ENCODE measurements at places on chromosomes 1 and 21.

- no peak for DNase-seq
These were observed 88.3 kb upstream of the HP1BP3 start for GRCh38 chr1:20875198-20875973.

- no peak for DNase-seq
These were observed 19.1 kb upstream of the HMGCS2 start for GRCh38 chr1:119787776-119788175.

DNA sequence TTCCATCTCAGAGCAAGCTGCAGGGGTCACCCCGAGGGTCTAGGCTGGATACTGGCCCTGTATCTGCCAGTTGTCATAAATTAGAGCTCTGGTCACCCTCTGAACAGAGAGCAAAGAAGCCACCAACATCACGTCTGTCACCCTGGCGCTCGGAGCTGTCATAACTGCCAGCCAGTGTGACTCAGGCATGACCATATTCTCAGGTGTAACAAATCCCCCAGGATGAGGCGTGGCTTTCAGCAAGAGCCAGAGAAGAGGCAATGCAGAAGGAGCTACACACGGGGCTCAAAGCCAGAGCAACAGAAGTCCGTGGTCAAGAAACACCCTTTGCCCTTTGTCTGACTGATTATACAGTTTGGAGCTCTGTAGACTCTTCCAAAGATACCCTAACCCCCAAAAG is 40.0 kb downstream of the PRAMEF20 start:
- DNase-seq: no peak

- DNase-seq: no peak
These were observed 23.0 kb downstream of the MTARC1 start for GRCh38 chr1:220809704-220810103.

- DNase-seq: no peak
These were observed 284.0 kb downstream of the DUSP10 start for GRCh38 chr1:221457685-221458446.

GRCh38 chr21:36203603-36203889 is 46.9 kb downstream of the DOP1B start:
- DNase-seq: no peak

DNA sequence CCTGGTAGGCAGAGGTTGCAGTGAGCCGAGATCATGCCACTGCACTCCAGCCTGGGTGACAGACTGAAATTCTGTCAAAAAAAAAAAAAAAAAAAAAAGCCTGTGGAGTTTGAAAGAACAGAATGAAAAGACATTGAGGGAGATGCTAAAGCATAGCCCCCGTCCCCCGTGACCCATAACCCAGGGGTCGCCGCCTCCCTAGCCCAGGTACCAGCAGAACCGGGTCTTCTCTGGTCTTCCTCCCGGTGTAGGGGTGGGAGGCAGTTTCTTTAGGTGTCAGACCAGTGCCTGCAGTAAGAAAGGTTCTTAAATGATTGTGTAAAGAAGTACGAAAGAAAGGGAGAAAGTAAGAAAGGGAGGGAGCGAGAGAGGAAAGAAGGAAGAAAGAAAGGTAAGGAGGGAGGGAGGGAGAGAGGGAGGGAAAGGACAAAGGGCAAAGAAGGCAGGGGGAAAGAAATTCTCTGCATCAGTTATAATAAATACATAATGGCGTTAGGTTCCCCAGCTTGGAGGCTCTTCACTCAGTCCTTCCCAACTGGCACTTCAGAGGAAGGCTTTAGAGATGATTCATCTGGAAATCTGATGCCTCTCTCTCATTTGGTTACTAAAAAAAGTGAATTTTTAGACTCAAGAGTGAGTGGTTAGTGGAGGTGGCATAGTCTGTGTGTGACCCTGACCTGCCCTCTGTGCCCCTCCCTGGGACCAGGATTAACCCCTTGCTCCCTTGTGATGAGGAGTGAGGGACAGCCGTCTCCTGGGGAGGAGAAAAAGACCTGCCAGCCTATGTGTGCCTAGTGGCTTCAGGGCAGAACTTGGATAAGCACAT is 1.1 kb downstream of the IL24 start:
- DNase-seq: no peak

DNA sequence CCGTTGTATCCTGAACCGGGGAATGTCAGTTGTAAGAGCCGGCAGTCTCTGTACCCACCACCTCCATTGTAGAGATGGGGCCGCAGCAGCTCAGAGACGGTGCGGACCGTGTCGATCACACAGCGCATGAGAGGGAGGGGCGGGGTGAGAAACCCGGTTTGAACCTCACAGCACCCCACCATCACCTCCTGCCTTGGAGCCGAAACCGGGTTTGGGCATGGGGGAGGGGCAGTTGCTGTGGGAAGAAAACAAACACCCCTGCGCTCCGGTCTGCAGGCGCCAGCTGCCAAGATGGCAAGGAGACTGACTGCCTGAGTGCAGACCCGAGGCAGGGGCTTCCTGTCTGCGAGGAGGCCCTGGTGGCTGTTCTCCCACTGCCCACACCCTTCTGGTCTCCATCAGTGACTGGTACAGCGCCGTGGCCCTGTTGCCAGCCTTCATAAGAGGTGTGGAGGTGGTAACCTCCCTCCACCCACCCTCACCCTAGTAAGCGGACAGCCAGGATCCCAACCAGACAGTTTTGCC is 69.2 kb upstream of the SSBP3 start:
- no peak for DNase-seq

DNA sequence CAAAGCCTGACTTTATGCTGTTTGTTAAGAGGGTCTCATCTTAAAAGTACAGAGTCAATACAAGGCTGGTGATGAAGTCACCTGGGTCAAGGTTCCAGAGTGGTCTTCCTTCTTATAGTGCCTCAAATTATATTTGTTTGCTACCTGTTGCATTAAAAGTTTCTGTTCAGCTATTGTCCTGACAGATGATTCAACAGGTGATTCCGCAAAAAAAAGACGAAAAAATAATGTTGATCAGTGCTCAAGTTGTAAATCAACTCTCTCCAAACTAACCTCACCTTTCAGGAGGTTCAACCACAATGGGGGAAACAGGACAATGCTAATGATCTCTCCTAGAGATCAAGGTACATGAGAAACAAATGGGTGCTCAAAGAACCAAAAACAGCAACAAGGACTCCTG is 35.7 kb downstream of the HSF2BP start:
- no peak for DNase-seq

DNA sequence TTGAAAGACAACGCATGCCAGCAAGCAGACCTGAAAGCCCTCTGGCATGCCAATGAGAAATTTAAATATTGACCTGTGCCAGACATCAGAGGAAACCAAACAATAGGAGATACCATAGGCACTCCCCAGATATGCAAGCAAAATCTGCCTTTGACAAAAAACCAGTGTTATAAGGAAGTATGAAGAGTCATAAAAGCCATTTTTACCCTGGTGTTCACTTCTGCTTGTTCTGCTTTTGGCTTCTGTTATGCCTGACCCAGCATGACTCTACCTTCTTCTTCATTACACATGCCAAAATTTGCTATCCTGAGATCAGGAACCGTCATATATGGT is 26.4 kb downstream of the NPHS2 start:
- no peak for DNase-seq

GRCh38 chr1:7407980-7408770 is 362.9 kb upstream of the VAMP3 start:
- peak; percentile 67 for DNase-seq

DNA sequence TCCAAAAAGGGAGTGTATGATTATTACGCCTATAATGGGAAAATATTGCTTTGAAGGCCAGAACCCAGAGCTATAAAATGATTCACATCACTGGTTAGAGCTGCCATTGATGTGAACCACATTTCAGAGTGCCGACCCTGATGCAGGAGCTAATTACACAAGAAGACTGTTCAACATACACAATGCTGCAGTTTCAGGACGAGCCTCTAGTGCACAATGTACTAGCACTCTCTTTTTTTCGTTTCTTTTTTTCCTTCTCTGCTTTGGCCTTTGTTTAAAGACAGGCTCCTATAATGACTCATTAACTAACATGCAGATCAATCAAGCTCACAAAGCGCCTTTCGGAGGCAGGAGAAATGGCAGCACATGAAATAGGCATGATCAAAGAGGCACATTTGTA is 66.0 kb upstream of the HMGB4 start:
- no peak for DNase-seq

DNA sequence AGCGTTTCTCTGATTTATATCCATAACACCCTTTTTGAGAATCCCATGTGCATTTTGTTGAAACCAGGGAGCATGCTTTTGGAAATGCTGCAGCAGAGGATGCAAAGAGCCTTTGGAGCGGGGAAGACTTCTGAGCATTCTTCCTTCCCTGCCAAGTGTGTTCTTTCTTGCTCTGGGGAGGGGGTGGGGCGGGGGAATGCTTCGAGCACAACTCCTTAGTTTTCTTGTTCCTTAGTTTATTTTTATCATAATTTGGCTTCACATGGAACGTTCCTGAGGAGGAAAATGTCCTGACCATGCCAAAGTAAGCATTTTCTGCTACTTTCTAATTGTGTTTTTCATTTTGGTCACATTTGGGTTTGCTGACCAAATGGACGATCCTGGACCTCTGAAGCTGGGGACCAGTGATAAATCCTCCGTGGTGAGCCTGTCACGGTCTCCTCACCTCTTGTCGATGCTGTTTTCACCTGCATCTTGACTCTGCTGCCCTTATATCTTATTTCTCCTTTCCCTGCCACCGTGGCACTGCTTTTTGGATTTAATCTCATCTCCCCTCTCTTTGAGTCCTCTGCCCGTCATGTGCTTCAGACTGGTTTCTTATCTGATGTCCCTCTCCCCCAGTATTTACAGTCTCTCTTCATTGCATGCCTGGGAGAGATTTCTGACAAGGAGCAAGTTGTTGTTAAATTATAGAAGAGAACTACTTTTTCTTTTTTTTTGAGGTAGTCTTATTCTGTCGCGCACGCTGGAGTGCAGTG is 2.4 kb downstream of the CTPS1 start:
- DNase-seq: no peak

- DNase-seq: no peak
These were observed 220.3 kb downstream of the PLPP3 start for GRCh38 chr1:56359056-56359455.

GRCh38 chr1:244212797-244213475 is 161.9 kb downstream of the ZBTB18 start:
- no peak for DNase-seq

- no peak for DNase-seq
These were observed 24.7 kb upstream of the SPSB1 start for GRCh38 chr1:9267827-9268581.

DNA sequence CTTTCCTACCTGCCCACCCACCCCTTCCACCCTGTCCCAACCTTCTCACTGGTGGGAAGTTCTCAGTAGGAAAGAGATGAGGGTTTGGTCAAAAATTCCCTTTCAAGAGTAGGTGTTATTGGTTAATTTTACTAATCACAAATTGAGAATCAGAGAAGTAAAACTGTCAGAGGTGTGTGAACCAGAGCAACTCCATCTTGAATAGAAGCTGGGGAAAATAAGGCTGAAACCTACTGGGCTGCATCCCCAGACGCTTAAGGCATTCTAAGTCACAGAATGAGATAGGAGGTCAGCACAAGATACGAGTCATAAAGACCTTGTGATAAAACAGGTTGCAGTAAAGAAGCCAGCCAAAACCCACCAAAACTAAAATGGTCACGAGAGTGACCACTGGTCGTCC is 11.5 kb downstream of the PLA2G2D start:
- DNase-seq: no peak

DNA sequence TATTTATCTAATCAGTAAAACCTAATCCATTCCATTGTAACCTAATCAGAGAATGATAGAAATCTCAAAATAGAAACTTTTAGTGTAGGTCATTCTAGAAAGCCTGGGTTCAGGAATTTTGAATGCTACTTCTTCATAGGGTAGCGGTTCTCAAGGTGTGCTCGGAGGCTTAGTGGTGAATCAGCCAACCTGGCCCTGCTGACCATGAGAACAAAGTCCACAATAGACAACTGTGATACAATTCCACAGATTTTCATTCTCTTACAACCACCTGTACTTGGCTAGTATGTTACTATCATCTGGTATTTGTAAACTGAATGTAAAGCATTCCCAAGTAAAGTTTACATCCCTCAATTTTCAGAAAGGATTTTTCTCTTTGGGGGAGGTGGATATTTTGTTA is 7.5 kb upstream of the PUM1 start:
- no peak for DNase-seq

GRCh38 chr1:41396084-41396483 is 34.9 kb downstream of the FOXO6 start:
- DNase-seq: no peak

DNA sequence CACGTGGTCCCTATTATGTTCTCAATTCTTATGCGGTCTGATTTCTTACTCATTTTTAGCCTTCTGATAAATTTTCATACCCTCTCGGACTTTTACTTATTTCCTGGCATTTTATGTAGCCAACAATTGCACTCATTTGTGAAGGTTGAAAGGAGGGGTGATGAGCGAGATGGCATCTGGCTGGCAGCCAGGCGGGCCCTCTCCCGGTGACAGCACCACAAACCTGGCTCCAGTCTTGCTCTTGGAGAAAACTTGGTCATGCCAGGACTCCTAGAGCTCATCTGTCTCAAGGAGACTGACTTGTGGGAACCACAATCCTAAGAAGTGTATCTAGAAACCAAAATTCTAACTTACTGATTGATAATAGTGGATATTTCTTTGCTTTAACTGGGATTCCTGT is 14.6 kb upstream of the AHCTF1 start:
- no peak for DNase-seq

DNA sequence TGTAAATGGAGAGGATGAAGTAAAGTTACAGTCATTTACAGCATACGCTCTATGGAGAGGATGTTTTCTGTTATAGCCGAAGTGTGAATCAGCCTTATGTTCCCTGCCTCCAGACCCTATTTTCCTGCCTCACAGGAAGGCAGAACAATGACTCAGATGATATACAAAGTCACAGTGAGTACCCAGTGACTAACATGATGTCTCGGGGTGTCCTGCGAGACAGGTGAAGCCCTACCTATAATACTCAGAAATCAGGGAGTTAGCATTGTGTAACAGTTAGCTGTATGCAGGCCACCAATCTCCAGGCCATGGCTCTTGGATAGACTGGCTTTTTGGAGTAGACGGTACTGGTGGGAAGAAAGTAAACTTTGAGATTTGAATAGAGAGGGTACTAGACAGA is 55.6 kb upstream of the FBXO28 start:
- no peak for DNase-seq

DNA sequence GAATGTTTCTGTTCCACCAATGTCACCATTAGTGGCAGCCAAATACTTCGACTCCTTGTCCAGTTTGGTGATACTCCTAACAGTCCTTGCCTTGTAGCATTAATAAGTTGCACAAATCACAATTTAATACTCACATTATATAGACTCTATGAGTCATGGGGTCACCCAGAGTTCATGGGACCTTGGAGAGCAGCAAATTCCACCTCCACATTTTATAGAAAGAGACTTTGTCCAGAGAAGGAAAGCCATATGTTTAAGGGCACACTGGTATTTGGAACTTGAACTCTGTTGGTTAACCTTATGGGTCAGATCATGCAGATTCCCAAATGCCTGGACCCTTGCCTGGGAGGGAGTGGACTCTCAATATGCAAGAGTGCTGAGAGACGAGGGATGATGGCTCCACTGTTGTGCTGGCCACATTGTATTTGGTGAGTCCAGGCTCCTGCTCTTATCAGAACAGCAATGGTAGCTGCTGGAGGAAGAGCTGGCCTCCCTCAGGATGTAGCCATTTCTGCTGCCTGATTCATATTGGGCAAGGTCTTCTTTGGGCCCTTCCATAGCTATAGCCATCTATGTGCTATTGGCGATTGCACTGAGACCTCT is 30.6 kb downstream of the DNAJC6 start:
- DNase-seq: no peak
